ENCODE measurements at places on chromosomes 2 and 18.
A peak's percentile ranks its signal among the peaks of the same experiment; 100 is the strongest.

DNA sequence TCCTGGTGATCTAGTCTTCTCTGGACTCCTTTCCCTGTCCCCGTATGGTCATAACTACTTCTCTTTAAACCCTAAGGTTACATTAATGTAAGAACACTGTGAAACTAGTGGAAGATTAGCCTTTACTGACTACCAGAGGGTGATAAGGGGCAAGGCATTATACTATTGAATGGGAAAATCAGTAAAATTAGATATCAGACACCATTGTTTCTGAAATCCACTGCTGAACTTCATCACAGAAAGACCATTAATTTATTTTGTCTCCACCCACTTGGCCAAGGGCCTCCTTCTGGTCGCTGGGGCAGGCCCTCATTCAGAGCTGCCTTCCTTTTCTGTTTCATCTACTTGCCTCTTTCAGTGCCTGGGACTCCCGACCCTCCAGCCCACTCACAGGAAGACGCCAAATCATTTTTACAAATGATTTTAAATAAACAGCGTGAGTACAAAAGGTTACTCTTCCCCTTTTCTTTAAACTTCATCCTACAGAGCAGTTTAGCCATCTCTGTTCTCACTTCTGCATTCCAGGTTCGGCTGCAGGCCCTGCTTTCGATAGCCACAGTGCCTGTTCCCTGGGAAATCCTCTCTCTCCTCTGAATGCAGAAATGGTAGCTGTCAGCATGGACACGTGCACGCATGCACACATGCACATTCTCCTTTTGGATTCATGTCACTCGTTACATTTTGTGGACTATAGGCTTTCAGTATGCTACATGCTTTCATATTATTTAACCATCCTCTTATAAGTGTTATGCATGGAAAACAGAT lies 70.3 kb upstream of the DOCK10 start:
- DNase-seq = no peak

DNA sequence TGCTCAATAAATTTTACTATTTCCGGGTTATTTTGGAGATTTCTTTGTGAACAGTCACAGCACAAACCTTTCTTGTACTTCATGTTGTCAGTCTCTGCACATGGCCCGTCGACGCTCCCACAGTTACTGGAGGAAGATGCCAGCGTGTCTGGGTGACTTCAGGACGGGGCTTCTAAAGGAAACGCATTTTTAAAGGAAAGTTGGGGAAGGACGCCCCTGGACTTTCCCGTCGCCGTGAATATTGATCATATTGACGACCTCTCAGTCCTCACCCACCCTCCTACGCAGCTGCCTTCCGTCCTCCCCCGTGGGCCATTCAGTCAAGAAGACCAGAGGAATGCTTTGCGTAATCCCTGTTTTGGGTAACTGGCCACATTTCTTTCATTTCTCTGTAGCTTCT lies 71.1 kb upstream of the SNTG2 start:
- DNase-seq = no peak

- no peak for DNase-seq
Measured at GRCh38 chr18:73535990-73536389, 611.6 kb downstream of the FBXO15 start.

- no peak for DNase-seq
Measured at GRCh38 chr18:48413342-48413741, 4.2 kb upstream of the ZBTB7C start.

- no peak for DNase-seq
Measured at GRCh38 chr2:216029416-216030129, 16.2 kb upstream of the MREG start.

GRCh38 chr2:122883849-122884248 lies 1128.4 kb downstream of the TSN start:
- no peak for DNase-seq

DNA sequence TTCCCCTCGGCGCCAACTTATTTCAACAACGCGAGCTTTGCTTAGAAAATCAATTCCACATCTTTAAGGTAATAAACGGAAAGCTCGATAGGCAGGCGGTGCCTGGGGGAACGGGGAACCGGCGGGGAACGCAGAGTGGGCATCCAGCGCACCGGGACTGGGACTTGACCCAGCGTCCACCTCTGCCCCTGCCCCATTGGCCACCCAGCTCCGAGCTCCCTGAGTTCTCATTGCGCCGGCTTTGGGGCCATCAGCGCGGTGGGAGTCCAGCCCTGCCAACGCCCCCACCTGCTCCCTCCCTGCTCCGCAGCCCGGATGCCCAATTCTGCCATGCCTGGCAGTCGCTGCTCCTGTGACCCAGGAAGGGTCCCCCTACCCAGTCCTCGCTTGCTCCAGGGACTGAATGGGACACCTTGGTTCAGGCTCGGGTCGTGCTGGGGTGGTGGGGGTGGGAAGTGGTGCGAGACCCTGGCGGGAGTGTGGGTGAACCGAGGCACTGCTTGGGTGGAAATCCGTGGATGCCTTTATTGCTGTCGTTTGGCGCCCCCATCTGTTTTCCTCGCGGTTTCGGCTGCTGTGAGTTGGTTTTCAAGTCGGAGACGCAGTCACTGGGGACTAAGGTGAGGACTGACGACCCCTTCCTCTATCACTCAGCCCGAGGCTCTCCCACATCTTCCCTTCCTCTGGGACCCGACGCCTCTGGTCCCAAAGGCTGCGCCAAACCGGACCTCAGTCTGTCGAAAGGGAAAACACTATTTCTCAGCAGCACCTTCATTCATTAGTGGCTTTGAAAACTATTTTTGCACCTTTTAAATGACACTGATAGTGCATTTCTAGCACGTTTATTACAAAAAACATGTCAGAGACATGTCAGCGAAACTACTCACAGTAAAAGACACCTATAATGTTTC lies 2.4 kb upstream of the EVX2 start:
- DNase-seq = peak; percentile 37

GRCh38 chr2:85131116-85131515 lies 2.1 kb upstream of the TCF7L1 start:
- DNase-seq = peak; percentile 59

- DNase-seq = no peak
Measured at GRCh38 chr2:28394997-28395333, 2.3 kb downstream of the FOSL2 start.

DNA sequence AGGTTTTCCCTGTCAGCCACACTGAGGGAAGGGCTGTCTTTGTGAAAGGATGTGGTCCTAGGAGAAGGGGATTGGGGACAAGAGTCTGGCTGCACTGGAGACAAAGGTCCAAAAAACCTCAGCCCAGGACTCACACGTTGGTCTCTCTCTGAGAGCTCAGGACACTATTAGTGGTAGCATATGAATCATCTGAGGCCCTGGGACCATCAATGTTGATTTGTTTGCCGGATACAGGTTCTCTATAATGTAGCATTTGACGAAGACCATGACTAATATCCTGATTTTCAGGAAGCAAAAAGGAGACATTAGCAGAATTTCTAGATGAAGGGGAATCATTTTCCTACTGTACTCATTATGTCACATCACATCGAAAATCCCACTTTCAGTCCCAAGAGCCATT lies 22.2 kb upstream of the DNAH6 start:
- peak; percentile 31 for DNase-seq

DNA sequence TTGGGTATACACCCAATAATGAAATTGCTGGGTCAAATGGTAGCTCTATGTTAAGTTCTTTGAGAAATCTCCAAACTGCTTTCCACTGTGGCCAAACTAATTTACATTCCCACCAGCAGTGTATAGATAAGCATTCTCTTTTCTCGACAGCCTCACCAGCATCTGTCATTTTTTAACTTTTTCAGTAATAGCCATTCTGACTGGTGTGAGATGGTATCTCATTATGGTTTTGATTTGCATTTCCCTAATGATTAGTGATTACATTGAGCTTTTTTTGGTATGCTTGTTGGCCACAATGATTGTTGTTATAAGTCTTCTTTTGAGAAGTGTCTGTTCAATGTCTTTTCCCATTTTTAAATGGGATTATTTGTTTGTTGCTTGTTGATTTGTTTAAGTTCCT lies 50.4 kb upstream of the EPAS1 start:
- no peak for DNase-seq

GRCh38 chr2:85378257-85378656 lies 23.7 kb downstream of the ELMOD3 start:
- DNase-seq = no peak

GRCh38 chr2:156826341-156826933 lies 390.3 kb downstream of the GPD2 start:
- peak; percentile 90 for DNase-seq

DNA sequence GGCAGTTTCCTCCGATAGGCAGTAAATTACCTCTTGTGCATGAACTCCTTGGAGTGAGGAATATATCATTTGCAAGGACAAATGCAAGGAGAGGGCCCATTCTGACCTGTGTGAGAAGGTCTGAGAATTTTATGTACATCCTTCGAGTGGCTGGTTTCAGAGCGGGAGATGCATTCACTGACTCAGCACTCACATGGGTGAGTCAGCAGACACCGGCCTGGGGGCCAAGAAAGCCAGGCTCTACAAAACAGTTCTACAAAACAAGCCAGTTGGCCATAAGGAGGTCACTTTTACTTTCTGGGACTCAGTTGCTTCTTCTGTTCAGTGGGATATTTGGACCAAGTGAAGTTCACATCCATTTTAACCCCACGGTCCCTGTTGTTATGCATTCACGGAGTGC lies 35.3 kb downstream of the CYP26B1 start:
- DNase-seq = peak; percentile 32

DNA sequence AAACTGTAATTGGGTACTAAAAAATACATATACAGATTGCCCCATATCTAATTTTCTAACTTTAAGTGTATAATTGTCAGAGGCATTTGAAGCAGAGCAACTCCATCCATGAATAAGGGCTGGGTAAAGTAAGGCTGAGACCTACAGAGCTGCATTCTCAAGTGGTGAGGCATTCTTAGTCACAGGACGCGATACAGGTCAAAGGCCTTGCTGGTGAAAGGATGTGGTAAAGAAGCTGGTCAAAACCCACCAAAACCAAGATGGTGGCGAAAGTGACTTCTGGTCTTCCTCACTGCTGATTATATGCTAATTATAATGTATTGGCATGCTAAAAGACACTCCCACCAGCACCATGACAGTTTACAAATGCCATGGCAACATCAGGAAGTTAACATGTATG lies 50.0 kb downstream of the SLC8A1 start:
- DNase-seq = peak; percentile 81

DNA sequence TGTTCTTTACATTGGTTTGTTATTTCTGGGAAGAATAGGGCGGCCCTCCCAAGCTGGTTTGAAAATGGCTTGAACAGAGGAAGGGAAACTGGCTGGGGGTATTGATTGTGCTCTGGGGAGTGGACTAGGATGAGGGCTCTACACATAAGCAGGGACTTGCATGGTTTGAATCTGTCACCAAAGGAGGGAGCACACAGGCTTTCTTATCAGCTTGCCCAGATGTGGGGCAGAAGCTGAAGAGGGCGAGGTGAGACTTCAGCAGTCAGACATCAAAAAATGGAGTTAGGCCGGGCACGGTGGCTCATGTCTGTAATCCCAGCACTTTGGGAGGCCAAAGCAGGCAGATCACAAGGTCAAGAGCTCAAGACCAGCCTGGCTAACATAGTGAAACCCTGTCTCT lies 7.2 kb upstream of the RAB12 start:
- no peak for DNase-seq

DNA sequence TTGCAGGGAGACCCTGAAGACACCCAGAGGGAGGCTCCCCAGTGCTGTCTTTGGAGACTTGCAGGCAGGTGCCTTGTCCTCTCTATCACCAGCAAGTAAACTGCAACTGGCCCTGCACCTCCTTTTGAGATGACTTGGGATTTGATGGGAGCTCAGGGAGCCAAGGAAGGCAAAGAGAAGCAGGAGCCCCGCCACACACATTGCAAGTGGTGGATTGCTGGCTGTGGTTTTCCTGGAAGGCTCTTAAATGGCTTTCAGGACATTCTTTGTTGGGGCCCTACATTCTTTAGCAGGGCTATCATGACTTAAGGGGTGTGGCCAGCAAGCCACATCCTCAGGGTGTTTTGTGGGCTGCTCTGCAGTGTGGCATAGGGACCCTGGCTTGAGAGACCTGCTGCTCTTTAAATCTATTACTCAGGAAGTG lies 39.9 kb upstream of the CDC42EP3 start:
- peak; percentile 86 for DNase-seq

GRCh38 chr2:214904634-214905033 lies 95.2 kb upstream of the BARD1 start:
- DNase-seq = no peak

GRCh38 chr2:44955593-44956392 lies 14.3 kb downstream of the SIX3 start:
- peak; percentile 72 for DNase-seq

DNA sequence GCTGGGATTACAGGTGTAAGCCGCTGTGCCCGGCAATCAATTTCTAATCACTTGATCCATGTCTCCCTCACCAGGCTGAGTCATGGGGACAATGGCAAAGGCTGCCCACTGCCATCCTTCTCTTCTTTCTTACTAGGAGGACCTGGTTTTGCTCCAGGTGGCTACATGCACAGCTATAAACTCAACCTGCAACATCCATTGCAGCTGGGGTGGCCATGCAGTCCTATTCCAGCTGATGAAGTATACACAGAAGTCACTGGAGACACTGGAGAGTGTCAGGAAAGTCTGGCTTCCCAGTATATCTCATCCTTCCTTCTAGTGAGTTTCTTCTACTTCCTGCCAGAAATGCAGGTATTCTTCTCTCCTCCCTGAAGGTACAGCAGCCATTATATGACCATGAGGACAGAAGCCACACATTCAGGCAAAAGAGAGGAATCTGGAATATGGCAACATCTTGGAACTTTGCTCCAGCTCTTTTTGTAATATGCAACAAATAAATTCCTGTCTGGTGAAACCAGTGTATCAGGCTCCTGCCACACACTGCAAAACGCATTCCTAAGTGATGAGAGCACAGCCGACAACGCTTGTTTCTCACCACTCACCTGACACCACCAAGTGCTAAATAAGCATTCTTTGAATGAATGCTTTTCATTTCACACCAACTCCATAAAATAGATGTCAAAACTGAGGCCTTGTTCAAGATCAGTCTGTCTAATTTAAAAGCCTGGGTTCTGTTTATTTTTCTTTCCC lies 32.3 kb downstream of the SCTR start:
- DNase-seq = peak; percentile 89

GRCh38 chr18:33578518-33579348 lies 714 bp downstream of the ASXL3 start:
- no peak for DNase-seq

GRCh38 chr2:127308586-127309138 lies 14.7 kb upstream of the ERCC3 start:
- no peak for DNase-seq

DNA sequence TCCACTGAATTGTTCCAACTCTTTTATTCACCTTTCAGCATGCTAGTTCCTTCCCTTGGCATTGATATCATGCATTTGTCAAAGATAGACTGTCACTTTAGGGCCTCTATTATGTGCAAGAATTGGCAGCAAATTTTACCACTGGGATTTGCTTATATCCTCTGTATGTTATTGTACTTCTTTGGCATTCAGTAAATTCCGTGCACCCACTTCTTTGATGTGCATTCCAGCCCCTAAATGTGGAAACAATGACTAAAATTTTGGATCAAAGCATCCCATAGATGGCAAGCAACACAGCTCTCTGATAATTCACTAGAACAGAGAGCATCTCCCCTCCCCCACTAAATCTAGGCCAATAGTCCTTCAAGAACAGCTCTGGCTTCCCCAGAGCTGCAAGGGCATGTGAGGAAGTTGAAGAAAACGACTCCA lies 399.0 kb upstream of the HNRNPA3 start:
- DNase-seq = no peak

Data from fibroblast of pulmonary artery (primary cell).